Dermis blood vessel endothelial cell (primary cell): ENCODE measurements at places on chromosomes 1 and 21.

- no peak for DNase-seq
Observed at GRCh38 chr1:27538793-27539192, 48.8 kb upstream of the WASF2 start.

DNA sequence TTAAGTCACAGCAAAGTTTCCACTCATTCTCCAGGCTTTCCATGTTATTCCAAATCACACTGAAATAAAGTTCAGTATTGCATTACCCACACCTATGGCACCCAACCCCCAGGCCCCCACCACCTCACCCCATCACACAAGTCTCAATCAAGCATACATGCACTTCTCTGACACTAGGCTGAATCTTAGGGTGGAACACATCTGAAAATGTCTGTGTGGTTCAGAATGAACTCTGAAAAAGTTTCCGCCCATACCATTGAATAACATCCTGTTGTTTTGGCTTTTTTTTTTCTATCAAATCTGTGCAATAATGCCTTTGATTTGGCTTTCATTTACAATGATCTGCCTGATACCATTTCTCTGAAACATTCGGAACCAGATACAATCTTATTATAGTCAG, 25.8 kb upstream of the LRRC8C start:
- no peak for DNase-seq

- no peak for DNase-seq
Observed at GRCh38 chr1:109997204-109997866, 12.8 kb downstream of the AHCYL1 start.

DNA sequence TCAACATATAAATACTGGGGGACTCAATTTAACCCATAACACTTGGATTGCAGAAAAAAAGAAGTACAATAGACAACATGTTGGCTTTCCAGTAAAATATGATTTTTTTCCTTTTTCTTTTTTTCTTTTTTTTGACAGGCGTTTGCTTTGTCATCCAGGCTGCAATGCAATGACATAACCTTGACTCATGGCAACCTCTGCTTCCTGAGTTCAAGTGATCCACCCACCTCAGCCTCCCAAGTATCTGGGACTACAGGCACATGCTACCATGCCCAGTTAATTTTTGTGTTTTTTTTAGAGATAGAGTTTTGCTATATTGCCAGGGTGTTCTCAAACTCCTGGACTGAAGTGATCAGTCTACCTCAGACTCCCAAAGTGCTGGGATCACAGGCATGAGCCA, 1512.0 kb upstream of the PRMT6 start:
- no peak for DNase-seq

DNA sequence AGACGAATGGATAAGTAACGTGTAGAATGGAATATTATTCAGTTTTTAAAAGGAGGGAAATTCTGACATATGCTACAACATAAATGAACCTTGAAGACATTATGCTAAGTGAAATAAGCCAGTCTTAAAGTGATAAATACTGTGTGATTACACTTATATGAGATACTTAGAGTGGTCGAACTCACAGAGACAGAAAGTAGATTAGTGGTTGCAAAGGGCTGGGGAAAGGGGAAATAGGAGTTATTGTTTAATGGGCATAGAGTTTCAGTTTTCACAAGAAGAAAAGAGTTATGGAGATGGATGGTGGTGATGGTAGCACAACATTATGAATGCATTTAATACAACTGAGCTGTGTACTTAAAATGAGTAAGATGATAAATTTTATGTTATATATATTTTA, 14.7 kb upstream of the AHCYL1 start:
- no peak for DNase-seq

DNA sequence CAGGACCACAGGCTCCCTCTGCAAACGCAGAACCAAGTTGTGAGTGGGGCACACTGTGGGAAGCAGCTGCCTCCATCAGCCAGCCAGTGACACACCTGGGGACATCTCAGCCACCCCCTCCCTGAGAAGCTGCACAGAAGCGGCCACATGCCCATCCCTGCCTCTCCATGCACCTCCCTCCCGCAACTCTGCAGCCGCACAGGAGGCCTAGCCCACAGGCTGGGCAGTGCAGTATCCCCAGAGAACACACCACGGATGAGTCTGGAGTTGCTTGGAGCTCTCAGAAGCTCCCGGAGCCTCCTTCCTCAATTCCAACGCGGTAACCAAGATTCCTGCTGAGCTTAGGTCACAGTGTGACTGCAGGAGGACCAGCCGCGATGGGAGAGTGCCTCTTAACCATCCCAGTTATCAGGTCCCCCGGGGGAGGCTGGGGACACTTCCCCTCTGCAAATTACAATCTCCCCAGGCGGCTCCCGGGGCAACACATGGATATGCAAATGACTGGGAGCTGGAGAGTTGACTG, 1.2 kb upstream of the WNT3A start:
- no peak for DNase-seq

DNA sequence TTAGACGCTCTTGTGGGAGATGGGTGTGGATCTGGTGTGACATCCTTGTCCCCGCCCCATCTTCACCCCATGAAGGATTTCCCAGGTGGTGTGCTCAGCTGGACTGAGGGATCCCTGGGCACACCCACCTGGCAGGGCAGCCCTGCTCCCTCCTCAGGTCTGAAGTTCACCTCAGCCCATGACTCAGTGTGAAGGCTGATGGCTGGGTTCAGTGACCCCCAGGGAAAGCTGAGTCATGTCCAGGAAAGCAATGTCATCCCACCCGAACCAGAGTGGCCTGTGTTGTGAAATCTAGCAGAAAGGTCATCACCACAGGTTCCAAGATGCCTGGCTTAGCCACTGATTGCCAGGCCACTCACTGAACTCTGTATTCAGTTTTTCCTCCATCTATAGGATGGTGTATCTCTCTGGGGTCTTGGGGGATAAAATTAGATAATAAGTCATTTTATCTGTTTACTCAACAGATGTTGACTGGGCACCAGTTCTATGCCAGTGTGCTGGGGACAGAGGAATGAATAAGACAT, 97.7 kb upstream of the JUN start:
- peak; percentile 71 for DNase-seq

DNA sequence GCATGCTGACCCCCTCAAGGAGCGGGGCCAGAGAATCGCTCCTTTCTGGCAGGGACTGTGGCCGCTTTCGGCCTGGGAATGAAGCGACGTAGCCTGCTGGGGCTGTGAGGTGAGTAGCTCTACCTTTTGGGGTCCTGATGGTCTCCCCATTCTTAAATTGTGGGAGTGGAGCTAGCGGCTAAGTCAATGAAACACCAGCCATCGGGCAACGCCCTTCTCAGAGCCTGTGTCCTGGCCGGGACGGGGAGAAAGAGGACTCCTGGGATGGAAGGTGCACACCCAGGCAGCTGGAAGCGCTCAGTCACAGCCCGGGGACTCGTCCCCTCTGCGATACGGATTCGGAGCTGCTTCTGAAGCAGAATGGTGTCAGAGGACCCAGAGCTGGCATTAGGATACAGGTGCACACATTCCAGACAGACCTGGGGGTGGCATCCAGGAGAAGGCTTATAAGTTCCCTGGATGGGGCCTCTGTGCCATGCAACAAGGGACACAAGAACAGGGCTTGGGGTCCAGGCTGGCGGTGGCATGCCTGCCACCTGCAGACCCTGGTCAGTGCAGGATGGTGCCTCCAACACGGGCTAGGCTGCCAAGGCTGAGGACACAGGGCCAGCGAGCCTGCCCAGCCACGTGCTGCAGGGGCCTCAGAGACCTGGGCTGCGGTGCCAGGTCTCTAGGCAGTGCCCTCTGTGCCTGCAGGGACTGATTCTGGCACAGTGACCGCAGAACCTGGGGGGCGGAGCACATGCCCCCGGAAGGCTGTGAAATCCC, 945 bp upstream of the WNT9A start:
- peak; percentile 10 for DNase-seq

DNA sequence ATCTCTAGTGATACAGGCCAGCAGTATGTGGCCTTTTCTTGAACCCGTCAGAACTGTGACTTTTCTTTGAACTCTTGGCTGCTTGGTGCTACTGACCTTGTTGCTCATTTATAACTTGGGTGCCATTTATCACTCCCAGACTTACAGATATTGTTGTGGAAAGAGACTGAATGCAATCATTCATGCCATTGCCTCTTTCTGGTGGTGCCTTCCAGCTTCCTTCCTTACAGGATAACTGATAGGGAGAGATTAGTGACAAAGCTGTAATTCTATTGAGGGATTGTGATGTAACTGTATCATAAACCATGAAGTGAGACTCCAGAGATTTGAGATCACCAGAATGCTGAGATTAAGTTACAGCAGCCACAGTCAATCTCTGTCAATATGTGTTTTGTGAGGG, 256.5 kb downstream of the USP25 start:
- DNase-seq: peak; percentile 72

DNA sequence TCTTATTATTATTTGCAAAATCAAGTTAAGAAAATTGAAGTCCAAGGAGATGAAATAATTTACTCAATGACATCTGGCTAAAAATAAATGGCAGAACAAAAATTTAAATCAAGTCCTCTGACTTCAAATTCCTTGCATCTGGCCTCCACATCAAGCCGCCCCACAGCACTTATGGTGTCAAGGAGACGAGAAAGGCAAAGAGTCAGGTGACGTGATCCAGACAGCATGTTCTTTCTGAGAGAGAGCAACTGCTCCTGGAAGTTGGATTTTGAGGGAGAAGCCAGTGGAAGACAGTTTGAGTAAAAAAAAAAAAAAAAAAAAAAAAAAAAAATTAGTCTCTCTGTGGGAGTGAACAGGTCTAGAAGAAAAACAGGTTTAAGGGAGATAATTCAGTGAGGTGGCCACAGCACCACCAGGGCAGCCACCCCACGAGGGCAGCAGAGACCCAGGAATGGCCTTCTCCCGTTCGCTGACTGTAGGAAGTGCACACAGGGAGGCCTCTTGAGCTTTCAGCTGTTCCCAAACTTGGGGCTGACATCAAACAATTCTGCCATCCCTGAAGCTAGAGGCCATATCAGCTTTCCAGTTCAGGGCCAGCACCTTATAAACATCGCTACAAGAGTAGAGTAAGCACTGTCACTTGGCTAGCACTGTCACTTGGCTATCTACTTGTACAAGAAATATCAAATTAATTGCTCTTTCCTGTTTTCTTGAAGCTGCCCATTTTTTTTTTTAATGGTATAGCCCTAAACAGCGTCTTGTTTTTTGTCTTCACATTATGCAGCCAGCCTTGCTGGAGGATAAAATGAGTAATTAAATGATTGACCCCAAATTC, 7.8 kb downstream of the C1orf162 start:
- peak; percentile 79 for DNase-seq
